T47D (cell line): ENCODE measurements at places on chromosomes 2 and 18.

DNA sequence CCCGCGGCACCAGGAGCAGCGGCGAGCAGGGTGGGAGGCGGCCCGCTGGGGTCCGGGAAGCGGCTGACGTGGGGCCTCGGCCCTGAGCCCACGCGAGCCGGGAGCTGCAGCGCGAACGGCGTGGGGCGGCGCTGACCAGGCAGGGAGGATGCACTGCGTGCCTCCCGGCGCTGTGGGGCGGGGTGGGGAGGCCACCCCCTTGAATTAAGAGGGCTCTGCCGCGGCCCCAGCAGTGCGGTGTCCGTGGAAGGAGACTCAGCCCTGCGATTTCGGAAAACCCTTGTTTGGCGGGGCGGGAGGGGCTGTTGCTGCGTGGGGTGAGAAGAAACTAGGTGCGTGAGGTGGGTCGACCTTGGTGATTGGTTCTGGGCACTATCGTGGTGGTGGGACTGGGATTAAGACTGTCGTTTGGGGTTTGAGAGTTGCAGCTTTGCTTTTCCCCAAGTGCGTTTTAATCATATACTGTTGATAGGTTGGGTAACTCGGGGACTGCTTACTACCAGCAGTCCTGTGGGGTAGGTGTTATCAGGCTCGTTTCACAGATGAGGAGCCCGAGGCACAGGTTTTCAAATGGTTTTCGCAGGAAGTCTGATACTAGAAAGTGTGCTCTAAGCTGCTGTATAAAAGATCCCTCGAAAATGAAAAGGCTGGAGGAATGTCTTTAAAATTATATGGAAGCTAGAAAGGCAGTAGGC lies 722 bp downstream of the ACSL3 start:
- DNase-seq: no peak

DNA sequence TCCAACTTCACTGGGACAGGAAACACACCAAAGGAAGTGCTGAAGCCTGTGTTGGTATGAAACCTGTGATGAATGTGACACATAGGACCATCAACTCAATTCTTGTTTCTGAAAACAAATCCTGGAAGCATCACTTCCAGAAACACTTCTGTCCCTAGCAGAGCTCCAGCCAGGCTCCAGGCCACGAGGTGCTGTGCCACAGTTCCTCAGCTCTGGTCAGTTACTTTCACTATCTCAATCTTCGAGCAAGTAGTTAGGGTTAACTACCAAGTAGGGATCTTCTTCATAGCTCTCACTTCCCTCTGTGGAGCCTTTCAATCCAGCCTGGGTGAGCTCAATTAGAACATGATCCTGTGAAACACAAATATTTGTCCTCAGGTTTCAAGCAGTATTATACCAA lies 3.6 kb upstream of the LCT start:
- DNase-seq: no peak

GRCh38 chr2:7857904-7858303 lies 824.0 kb upstream of the ID2 start:
- no peak for DNase-seq

DNA sequence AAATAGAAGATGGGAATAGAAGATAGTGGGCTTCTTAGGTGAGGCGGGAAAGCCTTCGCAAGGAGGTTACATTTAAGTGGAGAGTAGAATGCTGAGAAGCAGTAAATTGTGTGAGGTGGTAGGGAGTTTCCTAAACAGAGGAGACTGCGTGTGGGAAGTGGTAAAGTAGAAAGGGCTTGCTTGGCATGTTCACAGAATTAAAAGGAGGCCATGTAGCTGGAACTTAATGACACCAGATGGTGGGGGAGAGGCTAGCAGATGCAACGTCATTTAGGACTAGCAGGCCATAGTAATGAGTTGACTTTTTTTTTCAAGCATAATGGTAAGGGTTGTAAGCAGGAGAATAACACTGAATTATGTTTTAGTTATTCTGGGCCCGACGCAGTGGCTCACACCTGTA lies 13.0 kb upstream of the RTN4 start:
- no peak for DNase-seq

- no peak for DNase-seq
Measured at GRCh38 chr2:9440058-9440727, 16.7 kb downstream of the CPSF3 start.

DNA sequence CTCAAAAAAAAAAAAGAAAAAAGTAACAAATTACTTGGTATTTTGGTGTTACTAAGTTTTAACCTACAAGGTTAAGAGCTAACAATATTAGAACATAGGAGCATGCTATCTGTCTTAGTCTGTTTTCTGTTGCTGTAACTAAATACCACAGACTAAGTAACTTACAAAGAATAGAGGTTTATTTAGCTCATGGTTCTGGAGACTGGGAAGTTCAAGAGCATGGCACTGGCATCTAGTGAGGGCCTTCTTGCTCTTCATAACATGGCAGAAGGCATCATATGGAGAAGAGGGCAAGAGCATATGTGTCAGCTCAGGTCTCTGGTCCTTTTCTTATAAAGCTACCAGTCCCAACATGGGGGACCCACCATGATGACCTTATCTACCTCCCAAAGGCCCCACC lies 36.5 kb downstream of the SMARCAL1 start:
- DNase-seq: no peak
